Breast epithelium (tissue), 4 donors: ENCODE measurements at places on chromosomes 1 and 21. TPM values are rescaled to one million over a fixed set of nuclear protein-coding genes. Genes with fewer than 3 reads are reported as not detected.

PTCH2 gene
- total RNA-seq = 0.32 TPM

MLLT11 gene
- total RNA-seq = 1.3 TPM

MT1HL1 gene
- not detected for total RNA-seq

ATP1A4 gene
- 4.5 TPM for total RNA-seq

LRRIQ3 gene
- total RNA-seq = 0.33 TPM

BARHL2 gene
- not detected for total RNA-seq

MRTO4 gene
- 18.9 TPM for total RNA-seq
